ENCODE measurements at places on chromosomes 5 and 9.
A peak's percentile ranks its signal among the peaks of the same experiment; 100 is the strongest.

DNA sequence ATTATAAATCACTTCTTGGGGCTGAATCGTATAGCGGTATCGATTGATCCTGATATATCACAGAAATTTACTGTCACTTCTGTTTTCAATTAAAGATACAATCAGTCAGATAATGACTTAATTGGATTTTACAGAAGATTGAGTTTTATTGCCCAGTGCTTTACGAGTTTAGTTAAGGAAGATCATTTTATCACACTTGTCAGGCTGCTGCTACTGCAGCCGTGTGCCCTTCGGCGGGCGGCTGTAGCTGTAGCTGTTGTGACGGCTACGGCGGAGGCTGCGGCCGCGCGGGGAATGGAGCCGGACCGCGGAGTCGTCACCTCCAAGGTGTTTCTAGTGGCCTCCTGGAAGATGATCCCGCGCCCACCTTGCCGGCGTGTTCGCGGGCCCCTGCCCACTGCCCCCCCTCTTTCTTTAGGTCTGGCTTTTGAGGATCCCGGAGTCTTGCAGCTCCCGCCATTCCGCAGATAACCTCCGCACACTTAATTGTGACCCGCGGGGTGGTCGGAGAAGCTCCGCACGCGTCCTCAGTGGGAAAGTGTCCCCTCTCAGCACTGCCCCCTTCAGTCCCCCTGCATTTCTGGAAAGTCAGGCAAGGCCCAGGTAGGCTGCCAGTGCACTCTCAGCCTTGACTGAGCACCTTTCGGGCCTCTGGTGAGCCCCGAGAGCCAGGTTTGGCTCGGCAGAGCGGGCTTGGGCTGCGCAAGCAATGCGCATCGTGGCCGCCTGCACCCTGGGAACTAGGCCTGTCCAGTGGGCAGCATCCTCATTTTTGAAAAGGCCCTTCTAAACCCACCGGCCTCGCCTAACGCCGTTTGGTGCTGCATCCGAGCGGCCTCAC is 6.9 kb upstream of the DMRT3 start:
- no peak for DNase-seq

DNA sequence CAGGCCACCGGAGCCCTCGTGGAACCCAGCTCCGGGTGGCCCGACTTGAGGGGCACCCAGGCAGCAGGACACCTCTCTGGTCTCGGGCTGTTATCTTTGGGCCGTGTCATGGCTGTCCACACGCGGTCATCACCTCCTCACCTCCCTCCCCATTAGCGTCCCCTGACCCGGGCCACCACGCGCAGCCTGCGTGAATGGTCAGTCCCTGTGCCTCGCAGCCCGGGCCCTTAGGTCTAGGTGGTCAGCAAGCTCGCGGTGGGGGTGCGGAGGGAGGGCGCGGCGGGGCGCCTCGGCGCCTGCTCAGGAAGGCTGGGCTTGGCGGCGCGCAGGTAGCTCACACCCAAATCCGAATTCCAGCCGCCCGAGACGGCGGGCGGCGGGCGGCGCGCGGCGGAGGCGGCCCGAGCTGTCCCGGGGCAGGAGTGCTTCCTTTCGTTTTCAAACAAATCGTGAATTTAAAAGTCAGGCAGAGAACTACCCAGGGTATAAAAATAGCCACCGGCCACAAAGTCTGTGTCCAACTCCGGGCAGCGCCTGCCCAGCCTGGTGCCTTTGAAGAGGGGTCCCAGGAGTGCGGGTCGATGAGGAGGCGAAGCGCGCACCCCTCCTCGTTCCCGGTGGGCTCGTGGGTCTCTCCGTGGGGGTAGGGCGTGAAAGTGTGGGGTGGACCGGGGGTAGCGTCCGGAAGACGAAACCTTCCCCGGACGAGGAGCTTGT is 1.0 kb upstream of the RXRA start:
- peak; percentile 29 for DNase-seq

DNA sequence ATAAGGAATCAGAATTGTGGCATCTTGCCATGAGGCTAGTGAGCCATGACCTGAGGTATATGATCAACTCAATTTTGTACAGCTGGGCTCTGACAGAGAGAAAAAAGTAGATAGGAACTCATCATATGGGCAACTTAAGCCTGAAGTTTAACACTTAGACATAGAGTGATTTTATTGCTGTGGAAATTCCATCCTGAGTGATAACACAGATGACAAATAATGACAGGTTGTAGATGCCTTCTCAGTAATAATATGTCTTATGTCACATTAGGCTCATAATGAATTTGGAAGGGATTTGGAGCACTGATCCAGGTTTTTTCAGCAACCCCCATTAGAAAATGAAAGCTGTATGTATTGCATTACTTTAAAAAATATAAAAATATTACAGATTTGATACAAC is 744.6 kb downstream of the CDH12 start:
- no peak for DNase-seq

- no peak for DNase-seq
Measured at GRCh38 chr9:130423272-130423671, 21.5 kb upstream of the ASS1 start.

DNA sequence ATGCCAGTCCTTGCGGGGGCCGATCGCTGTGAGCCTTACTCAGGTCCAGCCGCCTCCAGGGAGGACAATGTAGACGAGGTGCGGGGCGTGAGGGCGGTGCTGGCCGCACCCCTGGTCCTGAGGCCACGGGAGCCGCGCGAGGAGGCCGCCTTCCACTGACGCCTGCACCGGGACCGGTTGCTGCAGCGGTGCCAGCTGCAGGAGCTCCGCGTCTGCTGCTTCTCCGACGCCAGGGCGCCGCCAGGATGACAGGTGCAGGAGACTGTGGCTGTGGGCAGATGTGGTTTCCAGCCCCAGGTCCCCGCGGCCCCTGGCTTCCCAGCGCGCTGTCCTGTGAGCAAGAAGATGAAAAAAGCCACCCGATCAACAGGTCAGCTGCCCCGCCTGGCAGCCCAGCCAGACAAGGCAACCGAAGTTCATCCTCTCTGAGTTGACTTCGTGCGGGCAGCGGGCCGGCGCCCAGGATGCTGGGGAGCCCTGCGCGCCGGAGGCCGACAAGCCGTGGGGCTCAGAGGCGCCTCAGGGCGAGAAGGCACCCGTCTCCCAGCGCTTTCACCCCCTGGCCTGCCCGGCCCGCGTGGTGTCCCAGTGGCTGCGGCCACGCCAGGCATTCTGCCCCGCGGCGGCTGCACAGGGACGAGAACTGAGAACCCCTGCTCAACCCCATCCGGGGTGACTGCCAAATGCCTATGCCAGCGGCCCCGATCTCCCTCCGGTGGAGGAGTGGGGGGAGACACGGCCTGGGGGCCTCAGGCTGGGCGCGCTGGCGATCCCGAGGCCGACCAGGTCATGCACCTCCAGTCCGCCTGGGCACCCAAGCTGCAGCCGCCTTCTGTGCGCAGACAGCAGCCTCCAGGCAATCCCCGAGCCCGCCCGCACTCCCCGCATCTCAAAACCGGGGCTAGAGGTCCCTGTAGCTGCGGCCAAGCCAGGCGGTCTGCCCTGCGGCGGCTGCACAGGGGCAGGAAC is 43.4 kb upstream of the BICD2 start:
- peak; percentile 24 for DNase-seq

- no peak for DNase-seq
Measured at GRCh38 chr5:39661026-39661779, 236.4 kb upstream of the DAB2 start.

DNA sequence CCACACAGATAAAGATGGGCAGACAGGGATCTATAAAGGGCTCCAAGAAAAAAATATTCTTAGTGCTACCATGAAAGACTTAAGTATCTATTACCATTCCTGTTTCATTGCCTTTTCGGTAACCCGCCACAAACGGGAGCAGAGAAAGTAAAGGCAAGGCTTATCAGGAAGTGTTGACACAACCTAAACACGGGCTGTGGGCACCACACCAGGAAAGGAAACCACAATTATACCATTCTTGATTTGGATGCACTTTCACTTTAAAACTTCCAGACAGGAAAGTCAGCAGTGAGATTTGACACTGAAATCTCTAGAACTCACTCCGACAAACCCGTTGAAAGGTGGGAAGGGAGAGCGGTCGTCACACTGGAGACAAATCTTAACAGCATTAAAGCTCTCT is 6.5 kb downstream of the TLE1 start:
- no peak for DNase-seq

GRCh38 chr9:136683755-136684154 is 3.5 kb downstream of the AGPAT2 start:
- no peak for DNase-seq

GRCh38 chr9:3736161-3736560 is 210.4 kb upstream of the RFX3 start:
- no peak for DNase-seq

DNA sequence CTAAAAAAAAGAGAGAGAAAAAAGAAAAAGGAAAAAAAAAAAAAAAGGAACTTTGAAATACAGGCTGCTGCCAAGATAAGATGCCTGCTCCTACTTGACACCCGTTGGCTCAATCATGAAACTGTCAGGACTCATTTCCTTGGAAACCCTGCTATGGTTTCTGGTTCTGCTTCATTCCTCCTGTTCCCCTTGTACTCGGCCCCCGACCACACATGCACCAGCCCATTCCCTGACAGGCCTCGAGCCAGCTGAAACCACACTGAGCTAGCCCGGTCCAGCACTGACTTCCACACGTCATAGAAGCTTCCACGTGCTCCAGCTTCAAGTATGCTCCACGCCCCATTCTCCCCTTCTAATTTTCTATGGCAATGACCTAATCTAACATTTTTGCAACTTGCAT is 93.2 kb downstream of the MYO10 start:
- no peak for DNase-seq

DNA sequence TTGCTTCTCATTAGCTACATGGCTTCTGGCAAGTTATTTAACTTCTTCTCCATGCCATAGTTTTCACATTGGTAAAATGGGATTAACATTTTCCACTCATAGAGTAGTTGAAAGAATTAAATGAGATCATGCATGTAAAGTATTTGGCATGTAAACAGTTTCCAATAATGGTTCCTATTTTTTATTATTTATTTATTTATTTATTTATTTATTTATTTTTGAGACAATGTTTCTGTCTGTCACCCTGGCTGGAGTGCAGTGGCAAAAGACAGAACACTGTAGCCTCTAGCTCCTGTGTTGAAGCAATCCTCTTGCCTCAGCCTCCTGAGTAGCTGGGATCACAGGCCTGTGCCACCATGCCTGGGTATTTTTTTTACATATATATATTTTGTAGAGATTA is 117.7 kb downstream of the DOCK2 start:
- no peak for DNase-seq

DNA sequence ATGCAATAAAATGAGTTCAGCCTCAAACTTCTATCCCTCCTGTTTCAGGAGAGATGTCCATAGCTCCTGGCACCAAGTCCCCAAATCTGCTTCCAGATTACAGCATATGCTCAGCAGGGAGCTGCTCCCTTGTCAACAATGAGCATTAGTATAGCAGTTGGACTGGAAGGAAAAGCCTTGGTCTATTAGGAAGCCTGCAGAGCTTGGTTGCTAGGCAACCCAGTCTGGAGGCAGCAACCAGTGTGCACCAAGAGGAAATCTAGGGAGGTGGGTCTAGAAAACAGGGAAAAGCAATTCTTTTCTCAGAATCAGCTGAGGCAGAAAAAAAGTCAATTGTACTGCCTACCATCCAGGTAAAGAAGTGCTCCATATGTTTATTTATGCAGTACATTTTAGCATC is 229.5 kb upstream of the NMUR2 start:
- no peak for DNase-seq

GRCh38 chr5:54243483-54244080 is 66.8 kb downstream of the ARL15 start:
- peak; percentile 14 for DNase-seq

DNA sequence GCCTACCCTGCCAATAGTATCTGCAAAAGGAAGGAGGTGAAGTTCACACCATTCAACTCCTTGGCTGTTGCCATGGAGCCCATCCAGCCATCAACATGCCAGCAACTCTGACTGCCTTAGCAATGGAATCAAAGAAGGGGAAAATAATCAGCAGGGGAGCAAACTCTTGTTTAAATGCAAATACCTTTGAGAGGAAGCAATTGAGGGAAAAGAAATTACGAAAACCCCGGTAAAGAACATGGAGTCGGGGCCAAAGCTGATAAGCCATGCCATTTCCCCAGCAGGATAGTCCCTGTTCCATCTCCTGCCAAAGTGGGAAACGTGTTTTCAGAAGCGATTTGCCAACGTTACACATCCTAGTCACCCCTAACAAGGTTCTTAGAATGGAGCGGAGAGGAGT is 69.0 kb downstream of the MFAP3 start:
- no peak for DNase-seq

DNA sequence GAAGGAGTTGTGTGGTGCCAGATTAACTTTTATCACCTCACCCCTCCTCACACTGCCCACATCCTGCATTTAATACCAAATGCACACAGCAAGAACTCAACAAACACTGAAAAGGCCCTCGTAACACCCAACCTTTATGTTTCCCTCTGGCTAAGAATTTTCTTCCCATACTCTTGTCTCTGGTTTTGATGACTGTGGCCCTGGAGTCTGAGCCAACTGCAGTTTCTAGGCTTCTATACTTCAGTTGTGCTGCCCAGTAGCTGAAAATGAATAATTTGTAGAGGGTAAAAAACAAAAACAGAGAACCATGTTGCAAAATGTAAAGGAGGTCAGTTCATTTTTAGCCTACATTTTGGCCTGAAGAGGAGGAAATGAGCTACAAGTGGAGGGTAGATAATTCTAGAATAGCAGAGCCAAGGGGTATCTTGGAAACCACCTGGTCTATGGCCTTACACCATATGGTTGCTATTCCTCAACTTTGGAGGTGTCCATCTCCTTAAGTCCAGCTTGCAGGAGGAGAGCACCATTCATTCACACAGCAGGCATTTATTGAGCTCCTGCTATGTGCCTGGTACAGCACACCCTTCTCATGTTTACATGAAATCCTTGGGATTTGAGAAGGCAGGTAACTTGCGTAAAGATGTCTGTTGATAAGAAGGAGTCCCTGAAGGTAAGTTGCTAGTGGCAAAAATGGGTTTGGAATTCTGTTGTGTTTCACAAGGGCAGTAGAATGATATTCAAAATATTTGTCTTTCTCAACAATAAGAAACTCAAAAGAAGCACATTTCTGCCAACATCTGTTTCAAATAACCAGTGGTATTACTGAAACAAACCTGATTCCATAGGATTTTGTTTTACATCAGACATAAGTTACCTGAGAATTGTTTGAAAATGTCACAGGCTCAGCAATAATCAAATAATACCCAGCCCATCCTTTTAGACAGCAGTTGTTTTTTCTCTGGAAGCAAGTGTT is 83.8 kb upstream of the TNFAIP8 start:
- DNase-seq: no peak

DNA sequence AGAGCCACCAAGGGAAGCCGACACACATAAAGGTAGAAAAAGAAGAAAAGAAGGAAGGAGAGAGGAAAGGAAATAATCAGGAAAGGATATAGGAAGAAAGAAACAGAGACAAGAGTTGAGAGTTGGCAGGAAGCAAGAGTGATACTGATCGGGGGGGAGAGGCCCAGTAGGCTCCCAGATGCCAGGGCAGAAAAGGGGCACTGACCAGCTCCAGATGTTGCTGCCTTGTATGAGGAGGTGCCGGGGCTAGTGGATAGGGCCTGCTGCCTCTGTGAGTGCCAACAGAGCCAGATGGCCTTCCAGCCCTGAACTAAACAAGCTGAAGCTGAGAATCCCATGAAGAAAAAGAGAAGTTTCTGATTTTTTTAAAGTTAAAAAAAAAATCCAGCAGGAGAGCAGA is 82.0 kb upstream of the TRIM32 start:
- no peak for DNase-seq

- DNase-seq: peak; percentile 72
Measured at GRCh38 chr5:1523793-1524480, at the start of gene LPCAT1. LPCAT1 (minus strand) TSS chr5:1523960; CDS start chr5:1523844, 116 bp downstream.

GRCh38 chr5:157351802-157352092 is 85.8 kb downstream of the CYFIP2 start:
- no peak for DNase-seq

GRCh38 chr5:24347158-24347557 is 297.6 kb downstream of the CDH10 start:
- DNase-seq: no peak

All from central memory CD4-positive, alpha-beta T cell (primary cell).